ENCODE measurements at places on chromosomes 12 and 14.

DNA sequence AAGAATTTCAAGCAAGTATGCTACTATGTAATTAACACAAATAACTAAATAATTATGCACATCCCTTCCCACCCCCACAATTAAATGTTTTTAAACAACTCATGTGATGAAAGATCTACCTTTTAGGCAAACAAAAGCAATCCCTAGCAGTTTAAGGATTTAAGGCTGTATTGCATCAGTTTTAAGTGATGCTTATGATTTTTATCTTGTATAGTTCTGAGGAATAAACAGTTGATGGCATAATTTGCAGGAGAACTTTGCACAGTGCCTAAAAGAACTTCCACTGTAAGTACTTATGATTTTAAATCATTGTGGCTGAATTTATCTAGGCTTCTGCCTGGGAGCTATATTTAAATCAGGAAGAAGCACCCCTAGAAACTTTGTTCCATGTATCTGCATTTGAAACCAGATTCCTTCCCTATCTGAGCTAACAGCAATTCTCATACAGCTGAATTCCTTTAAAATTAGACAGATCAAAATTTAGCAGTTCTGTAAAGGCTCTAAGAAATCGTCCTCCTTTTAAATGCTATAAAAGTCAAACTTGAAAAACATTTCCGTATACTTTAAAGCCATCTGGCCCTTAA is 388.6 kb downstream of the BCAT1 start:
- DNase-seq, result no peak

DNA sequence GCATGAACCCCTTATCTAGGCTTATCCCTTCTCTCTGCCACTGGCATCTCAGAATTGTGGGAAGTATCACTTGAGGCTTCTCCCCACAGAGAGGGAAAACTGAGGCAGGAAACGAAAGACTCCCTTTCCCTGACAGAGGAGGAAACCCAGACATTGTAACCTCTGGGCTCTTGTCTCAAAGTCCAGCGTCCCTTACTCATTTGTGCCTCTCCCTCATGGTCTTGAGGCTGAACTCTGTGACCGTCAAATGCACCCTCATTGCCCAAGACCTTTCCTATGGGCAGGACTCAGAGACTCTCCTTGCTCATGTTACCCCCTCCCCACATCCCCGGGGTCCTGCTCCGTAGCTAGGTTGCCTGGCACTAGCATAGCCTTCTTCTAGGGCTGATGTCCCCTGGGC is 3.8 kb downstream of the CACNB3 start:
- DNase-seq, result no peak

DNA sequence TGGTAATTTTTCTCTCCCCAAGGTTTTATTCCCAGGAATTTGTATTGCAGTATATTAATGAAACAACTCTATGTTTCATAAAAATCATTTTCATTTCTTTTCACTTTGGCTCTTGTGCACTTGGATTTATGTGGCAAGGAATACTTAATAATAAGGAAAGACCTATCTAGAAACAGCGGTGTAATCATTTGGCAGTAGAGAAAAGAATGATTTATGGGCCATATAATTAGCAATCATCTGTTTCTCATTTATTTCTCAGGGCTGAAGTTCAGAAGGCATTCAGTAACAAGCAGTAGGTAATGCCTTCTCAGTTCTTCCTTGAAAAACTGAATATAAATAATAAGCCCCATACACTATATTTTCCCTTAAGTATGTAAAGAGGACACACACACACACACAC is 172.6 kb downstream of the ANO4 start:
- no peak for DNase-seq

DNA sequence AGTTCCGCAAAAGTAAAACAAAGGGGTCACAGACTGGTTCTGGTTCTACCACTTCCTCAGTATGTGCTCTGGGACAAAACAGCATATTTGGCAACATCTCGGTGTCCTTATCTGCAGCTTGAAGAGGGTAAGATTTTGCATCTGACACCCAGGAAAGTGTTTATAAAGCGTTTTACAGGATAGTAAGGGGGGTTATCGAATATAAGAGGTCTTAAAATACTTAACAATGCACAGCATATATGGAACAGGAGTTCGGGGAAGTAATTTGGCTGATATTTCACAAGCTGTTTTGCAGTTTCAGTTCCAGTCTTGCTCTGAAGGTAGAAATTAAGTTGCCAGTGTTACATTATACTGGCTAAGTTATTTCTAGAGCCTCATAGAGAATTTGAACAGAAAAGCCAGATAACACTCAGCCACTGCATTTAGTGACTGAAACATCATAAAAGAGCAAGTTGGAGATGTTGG is 904 bp upstream of the MAP4K5 start:
- no peak for DNase-seq

- no peak for DNase-seq
These were observed 1.7 kb downstream of the JDP2 start for GRCh38 chr14:75429562-75429961.

DNA sequence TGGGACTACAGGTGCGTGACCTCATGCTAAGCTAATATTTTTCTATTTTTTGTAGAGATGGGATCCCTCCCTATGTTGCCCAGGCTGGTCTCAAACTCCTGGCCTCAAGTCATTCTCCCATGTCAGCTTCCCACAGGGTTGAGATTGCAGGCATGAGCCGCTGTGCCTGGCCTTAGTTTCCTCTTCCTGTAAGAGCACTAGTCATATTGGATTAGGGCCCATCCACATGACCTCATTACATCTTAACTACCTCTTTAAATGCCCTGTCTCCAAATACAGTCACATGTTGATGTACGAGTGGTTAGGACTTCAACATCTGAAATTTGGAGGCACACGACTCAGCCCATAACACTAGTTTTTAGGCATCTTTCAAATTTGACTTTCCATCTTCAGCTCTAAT is 72.2 kb upstream of the RASSF3 start:
- no peak for DNase-seq

GRCh38 chr12:83210933-83211332 is 524.2 kb downstream of the TMTC2 start:
- no peak for DNase-seq

DNA sequence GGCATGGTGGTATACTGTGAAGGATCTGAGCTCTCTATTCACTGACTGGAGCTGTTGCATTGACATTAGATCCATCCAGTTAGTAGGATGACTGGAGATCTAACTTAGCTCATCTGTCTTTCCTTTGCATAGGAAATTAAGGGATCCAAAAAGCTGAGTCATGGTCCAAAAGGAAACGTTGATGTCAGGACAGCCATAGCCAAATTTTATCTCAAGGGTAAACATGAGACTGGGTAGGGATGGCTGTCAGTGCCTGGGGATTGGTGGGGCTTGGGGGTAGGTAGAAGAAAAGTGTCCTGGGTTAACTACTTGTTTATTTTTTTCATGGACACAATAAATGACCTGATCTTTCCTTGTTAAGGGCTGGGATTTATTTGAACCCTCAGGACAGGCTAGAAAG is 4.6 kb downstream of the FAM177A1 start:
- DNase-seq, result no peak

- no peak for DNase-seq
These were observed 8.5 kb downstream of the ATF7 start for GRCh38 chr12:53617700-53618099.

All from GM20000 (cell line).